SJCRH30 (cell line): ENCODE measurements at places on chromosomes 1 and 21. TPM values are rescaled to one million over a fixed set of nuclear protein-coding genes. Genes with fewer than 3 reads are reported as not detected.

DNA sequence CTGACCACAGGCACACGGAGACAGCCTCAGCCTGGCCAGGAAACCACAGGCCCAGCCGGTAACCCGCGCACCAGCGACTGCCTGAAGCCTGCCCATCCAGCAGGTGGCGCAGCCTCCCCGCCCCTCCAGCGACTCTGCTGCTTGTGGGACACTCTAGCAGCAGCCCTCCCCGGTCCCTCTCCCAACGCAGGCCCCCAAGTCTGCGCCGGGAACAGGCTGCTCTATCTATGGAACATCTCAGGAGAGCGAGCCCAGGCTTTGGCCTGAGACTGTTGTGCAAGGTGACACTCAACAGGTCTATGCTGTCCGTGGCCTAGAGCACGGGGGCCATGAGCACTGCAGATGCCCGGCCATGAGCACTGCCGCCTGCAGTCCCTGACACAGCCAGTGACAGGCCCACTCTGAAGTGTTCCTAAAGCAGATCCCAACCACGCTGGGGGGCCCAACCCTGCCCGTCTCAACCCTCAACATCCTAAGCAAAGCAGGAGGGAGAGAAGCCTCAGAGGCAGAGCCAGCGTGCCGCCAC, 28.4 kb downstream of the WDR4 start:
- H3K27ac ChIP-seq, result no peak overlapping the region
- DNase-seq, result peak; percentile 31
- no peaks in the 10 kb centered on the region for H3K4me1 ChIP-seq
- H3K4me3 ChIP-seq, result no peak overlapping the region
- H3K36me3 ChIP-seq, result peaks cover 72% of the 10 kb centered on the region

DNA sequence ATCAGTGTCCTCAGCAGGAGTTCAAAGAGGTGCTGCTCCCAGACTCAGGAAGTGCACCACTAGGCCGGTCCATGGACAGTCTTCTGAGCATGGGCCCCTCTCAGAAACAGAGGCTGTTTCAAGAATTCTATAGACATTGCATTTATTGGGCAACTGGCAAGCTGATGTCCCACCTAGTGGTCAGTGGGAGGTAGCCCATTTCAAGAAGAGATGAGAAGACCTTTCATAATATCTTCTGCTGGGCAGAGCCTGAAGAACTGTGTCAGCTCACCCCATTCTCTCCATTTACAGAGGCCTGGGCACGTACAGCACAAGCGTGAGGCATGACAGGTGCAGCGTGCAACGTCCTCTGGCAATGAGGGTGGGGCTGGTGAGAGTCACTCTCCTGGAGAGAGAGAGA, 216.0 kb downstream of the DYRK1A start:
- H3K27me3 ChIP-seq, result no peaks in the 10 kb centered on the region
- no peaks in the 10 kb centered on the region for H3K36me3 ChIP-seq
- peak; percentile 50 for DNase-seq
- H3K4me1 ChIP-seq, result peaks cover 21% of the 10 kb centered on the region
- H3K4me3 ChIP-seq, result no peak overlapping the region

- peaks cover 8% of the 10 kb centered on the region for H3K4me1 ChIP-seq
- H3K27ac ChIP-seq, result no peak overlapping the region
- DNase-seq, result no peak
- H3K4me3 ChIP-seq, result no peak overlapping the region
- peaks cover 43% of the 10 kb centered on the region for H3K27me3 ChIP-seq
Observed at GRCh38 chr1:205052690-205053089, 9.7 kb downstream of the CNTN2 start.

MOV10 gene
- 35.4 and 45.7 TPM in 2 replicates for total RNA-seq

DNA sequence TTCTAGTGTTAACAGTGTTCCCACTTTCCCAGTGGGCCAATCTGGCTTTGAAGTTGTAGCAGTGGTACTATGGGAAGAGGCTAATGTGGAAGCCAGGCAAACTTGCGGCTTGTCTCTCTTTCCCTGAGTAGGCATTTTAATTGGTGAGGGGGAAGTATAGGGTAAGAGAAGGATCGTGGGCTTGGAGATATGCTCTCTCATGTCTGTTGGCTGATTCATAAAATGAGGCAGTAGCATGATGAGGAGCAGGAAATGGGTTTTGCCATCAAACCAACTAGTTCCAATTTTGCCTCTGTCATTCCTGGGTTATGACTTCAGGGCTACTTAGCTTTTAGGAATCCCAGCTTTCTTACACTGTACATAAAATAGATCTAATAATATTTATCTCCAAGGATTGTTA, 12.1 kb downstream of the C8A start:
- no peaks in the 10 kb centered on the region for H3K4me1 ChIP-seq
- H3K36me3 ChIP-seq, result no peaks in the 10 kb centered on the region
- no peak for DNase-seq
- no peak overlapping the region for H3K4me3 ChIP-seq

DNA sequence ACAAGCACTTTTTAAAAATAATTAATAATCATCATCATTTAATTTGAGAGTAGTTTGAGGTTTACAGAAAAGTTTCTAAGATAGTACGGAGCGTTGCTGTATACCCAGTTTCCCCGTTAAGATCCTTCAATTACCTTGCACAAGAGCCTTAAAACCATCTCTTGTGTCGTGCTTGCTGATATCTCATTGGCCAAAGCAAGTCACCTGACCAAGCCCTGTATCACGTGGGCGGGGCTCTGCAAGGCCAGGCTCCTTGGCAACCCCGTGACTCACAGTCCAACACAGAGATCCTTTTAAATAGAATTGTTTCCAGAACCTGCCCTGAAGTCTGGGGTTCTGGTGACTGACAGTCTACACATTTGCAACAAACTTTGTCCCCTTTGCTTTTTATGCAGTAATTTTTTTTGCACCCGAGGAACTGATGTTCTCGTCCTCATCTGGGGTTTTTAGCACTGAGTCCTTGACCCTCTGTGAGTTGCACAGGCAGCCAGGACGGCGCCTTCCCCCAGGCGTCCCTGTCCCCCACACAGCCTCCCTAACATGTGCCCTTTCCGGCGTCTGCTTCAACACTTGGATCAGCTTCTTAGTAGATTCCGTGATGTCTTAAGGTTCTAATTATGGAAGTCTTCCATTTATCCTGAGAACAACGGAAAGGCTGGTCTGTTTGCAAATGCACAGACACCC, 183.3 kb upstream of the TMEM51 start:
- H3K27me3 ChIP-seq, result no peaks in the 10 kb centered on the region
- no peaks in the 10 kb centered on the region for H3K36me3 ChIP-seq
- no peak overlapping the region for H3K27ac ChIP-seq
- H3K4me3 ChIP-seq, result no peak overlapping the region
- H3K4me1 ChIP-seq, result peaks cover 8% of the 10 kb centered on the region; the same call in 1 of the 2 replicates
- DNase-seq, result peak; percentile 54

EPHA8 gene
- 1.3 and 1.5 TPM in 2 replicates for total RNA-seq

DNA sequence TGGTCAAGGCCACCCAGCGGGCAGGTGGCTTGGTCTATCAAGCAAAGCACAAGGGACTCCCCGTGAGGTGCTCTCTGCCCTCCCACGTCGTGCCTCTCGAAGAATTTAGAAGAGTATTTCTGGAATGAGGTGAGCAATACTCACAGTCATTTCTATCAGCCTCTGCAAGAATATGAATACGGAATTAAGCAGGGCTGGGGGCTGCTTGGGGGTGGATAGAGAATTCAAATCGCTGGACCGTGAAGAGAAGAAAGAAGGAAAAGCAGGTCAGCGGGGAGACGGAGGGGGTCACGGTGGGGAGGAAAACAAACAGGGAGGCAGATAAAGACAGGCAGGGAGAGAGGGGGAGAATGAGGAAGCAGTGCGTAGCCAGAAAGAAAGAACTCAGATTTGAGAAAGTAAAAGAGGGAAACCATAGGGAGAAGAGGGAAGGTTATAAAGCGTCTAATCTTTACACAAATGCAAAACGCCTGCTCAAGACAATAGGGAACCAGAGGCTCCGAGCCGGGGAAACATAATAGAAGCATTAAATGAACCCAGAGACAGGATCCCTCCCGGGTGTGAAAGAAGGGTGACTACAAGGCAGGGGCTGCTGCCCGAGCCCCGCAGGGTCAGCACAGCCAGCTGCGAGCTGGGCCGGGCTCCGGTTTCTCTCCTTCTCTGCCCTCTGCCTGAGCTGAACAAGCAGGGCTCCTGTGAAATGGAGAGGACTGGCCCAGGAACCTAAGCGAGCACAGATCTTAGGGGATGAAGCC, 2.1 kb upstream of the EDN2 start:
- H3K27ac ChIP-seq, result peak overlapping the region; percentile 83
- H3K27me3 ChIP-seq, result no peaks in the 10 kb centered on the region
- H3K36me3 ChIP-seq, result no peaks in the 10 kb centered on the region
- peak overlapping the region; percentile 52 for H3K4me3 ChIP-seq

GRCh38 chr21:45357436-45358260, 47.3 kb upstream of the COL18A1 start:
- no peak overlapping the region for H3K27ac ChIP-seq
- no peaks in the 10 kb centered on the region for H3K36me3 ChIP-seq
- no peak overlapping the region for H3K4me3 ChIP-seq
- H3K27me3 ChIP-seq, result peaks cover 5% of the 10 kb centered on the region; the same call in 1 of the 2 replicates
- DNase-seq, result no peak

GRCh38 chr1:197620714-197621163, 154.5 kb downstream of the DENND1B start:
- no peak overlapping the region for H3K4me3 ChIP-seq
- H3K27me3 ChIP-seq, result no peaks in the 10 kb centered on the region
- no peak for DNase-seq
- 0 out of 2 replicates have a peak, but pooled peaks cover 3% of the 10 kb centered on the region for H3K4me1 ChIP-seq
- H3K36me3 ChIP-seq, result no peaks in the 10 kb centered on the region

DNA sequence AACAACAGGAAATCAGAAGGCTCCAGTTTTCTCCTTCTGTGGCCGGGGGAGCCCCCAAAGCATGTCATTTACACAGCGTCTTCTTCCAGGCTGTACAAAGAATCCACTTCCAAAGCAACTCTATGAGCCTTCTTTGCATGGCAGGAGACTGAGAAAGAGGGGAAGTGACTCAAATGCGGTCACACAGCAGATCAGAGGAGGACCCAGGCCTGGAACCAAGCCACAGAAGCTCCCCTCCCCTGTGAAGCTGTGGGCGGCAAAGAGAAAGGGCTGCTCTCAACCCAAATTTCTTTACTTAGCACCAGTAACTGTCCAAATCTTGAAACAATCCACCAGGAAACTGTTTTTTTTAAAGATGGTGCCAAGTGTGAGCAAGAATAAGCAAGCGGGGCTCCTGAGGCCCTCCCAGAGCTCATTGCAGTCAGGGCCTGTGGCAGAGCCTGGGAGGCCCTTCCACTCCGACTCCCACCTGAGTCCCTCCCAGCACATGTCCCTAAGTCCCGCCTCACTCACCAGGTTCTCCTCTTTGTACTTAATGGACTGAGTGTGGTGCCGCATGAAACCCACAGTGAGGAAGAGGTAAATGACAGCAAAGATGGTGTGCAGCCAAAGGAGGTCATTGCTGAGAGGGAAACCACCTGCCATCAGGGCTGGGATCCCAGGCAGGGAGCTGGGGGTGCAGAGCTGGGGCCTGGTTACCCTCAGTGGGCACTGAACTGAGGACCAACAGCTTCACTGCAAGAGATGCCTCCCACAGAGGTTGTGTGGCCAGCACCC, 15.9 kb downstream of the TMEM63A start:
- no peak for DNase-seq
- peaks cover 14% of the 10 kb centered on the region for H3K4me1 ChIP-seq
- H3K27me3 ChIP-seq, result no peaks in the 10 kb centered on the region
- no peak overlapping the region for H3K4me3 ChIP-seq
- peaks cover 14% of the 10 kb centered on the region for H3K36me3 ChIP-seq

SLAMF7 gene
- not detected in 2 replicates for total RNA-seq

- no peaks in the 10 kb centered on the region for H3K36me3 ChIP-seq
- no peak overlapping the region for H3K4me3 ChIP-seq
- no peak overlapping the region for H3K27ac ChIP-seq
- peak; percentile 84 for DNase-seq
- H3K27me3 ChIP-seq, result peaks cover 20% of the 10 kb centered on the region
- H3K4me1 ChIP-seq, result no peaks in the 10 kb centered on the region
Observed at GRCh38 chr1:6438047-6438525, 13.5 kb downstream of the ESPN start.

DNA sequence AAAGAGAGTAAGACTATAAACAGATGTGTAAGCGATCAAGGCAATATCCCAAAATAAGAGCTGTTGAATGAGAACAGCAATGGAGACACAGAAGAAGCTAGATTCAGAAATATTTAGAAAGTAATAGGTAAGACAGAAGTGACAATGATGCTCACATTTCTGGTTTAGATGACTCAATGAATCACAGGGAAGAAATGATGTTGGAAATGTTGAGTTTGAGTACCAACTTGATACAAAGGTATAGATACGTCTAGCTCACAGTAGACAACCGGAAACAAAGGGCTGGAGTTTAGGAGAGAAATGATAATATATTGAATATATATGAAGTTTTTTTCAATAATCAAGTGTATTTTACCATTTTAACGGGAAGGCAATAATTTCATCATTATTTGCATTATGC, 6.5 kb downstream of the GATAD2B start:
- H3K4me3 ChIP-seq, result no peak overlapping the region
- H3K4me1 ChIP-seq, result peaks cover 11% of the 10 kb centered on the region
- no peaks in the 10 kb centered on the region for H3K27me3 ChIP-seq
- no peak for DNase-seq
- H3K27ac ChIP-seq, result no peak overlapping the region
- H3K36me3 ChIP-seq, result no peaks in the 10 kb centered on the region

- H3K4me1 ChIP-seq, result no peaks in the 10 kb centered on the region
- H3K27me3 ChIP-seq, result no peaks in the 10 kb centered on the region
- no peak overlapping the region for H3K4me3 ChIP-seq
- no peak overlapping the region for H3K27ac ChIP-seq
- no peaks in the 10 kb centered on the region for H3K36me3 ChIP-seq
Observed at GRCh38 chr1:51214615-51215131, 21.4 kb upstream of the RNF11 start.

GRCh38 chr1:188355082-188355481, 1526.3 kb downstream of the PLA2G4A start:
- H3K36me3 ChIP-seq, result no peaks in the 10 kb centered on the region
- no peaks in the 10 kb centered on the region for H3K4me1 ChIP-seq
- H3K27me3 ChIP-seq, result no peaks in the 10 kb centered on the region
- no peak overlapping the region for H3K27ac ChIP-seq
- DNase-seq, result no peak
- H3K4me3 ChIP-seq, result no peak overlapping the region

OLFM3 gene
- 2.8 and 3.3 TPM in 2 replicates for total RNA-seq

DNA sequence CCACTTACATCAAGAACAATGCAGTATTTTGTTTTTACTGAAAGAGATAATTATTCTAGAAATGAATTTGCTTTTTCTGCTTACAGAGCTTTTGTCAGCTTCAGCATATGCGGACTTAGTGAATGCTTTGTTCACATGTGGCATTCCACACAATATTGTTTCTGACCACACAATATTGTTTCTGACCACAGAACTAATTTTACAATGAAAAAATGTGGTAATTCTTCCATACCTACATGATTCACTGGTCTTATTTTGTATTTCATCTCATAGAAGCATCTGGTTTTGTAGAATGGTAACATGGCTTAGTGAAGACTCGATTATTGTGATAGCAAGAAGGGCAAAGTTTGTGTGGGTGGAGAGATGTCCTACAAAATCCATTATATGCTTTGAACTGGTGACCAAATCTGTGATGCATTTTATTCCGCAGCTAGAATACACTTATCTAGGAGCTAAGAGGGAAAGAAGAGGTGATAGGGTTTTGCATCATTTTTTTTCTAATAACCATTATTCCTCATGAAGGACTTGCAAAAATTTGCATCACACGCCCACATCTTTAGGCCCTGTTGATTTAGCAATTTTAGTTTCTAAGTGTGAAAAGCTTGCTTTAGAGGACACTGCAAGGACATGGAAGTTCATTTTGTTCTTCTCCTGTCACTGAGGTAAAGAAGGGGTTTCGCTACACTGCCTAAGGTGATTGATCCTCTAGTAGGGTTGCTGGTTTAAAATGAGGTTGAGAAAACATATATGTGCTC, 75.3 kb downstream of the HLX start:
- no peaks in the 10 kb centered on the region for H3K27me3 ChIP-seq
- DNase-seq, result peak; percentile 19
- peaks cover 20% of the 10 kb centered on the region for H3K4me1 ChIP-seq
- no peak overlapping the region for H3K27ac ChIP-seq

SPRR2B gene
- not detected in 2 replicates for total RNA-seq
